ENCODE measurements at places on chromosomes 11 and 22.

- DNase-seq, result no peak
Observed at GRCh38 chr11:72230764-72231365, 6.3 kb downstream of the INPPL1 start.

- no peak for DNase-seq
Observed at GRCh38 chr11:73384872-73385689, 8.9 kb downstream of the RELT start.

GRCh38 chr22:21570398-21570797 lies 2.9 kb downstream of the UBE2L3 start:
- DNase-seq, result no peak

- DNase-seq, result no peak
Observed at GRCh38 chr11:24560324-24560723, 63.5 kb downstream of the LUZP2 start.

- DNase-seq, result no peak
Observed at GRCh38 chr11:14422052-14422813, 63.2 kb upstream of the RRAS2 start.

- no peak for DNase-seq
Observed at GRCh38 chr11:74280494-74280893, 30.9 kb downstream of the P4HA3 start.

GRCh38 chr11:113296447-113297205 lies 17.8 kb upstream of the TTC12 start:
- DNase-seq, result no peak

DNA sequence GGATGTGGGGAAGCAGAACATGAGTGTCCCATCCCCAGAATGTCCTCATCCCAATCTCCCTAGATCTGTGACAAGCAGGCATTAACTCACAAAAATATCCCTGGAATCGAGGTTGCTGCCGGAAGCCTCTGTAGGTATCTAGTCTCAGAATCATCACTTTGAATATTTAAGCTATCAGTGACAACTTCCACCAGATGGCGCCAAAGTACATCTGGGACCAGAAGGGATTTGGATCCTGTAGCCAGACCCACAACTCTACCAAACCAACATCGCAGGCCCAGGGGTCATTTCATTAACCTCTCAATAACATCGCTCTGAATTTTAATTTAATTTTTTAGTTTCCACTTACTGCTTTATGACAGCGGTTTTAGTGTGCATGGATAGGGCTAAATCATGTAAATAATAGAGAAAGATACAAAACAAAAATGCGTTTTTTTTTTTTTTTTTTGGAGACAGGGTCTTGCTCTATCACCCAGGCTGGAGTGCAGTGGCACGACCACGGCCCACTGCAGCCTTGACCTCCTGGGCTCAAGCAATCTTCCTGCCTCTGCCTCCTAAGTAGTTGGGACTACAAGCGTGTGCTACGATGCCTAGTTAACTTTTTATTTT lies 1.1 kb upstream of the EXT2 start:
- DNase-seq, result peak; percentile 79

All from activated naive CD4-positive, alpha-beta T cell treated with Interleukin-2 at 50 U/mL for 16 hours (primary cell).